ENCODE measurements at places on chromosomes 6 and 20.

DNA sequence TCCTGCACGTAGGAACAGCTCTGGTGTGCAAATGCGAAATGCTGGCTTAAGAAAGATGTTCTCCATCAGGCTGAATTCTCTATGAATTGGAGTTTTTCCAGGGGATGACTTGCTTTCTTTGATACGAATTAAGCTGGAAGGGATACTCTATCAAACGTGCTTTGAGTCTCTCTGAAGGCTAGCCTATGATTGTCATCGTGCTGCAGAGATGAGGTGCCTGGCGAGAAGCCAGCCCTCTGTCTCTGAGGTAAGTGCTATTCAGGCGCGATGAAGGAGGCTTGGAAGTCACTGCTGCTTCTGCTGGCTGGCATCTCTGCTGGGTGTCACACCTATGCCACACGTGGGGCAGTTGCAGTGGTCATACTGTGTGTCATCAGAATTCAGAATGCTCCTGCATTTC lies 223.7 kb downstream of the TAF4 start:
- H3K4me3 ChIP-seq = no peak overlapping the region
- no peaks in the 10 kb centered on the region for H3K36me3 ChIP-seq
- no peak overlapping the region for H3K27ac ChIP-seq
- no peaks in the 10 kb centered on the region for H3K27me3 ChIP-seq
- DNase-seq = no peak

DNA sequence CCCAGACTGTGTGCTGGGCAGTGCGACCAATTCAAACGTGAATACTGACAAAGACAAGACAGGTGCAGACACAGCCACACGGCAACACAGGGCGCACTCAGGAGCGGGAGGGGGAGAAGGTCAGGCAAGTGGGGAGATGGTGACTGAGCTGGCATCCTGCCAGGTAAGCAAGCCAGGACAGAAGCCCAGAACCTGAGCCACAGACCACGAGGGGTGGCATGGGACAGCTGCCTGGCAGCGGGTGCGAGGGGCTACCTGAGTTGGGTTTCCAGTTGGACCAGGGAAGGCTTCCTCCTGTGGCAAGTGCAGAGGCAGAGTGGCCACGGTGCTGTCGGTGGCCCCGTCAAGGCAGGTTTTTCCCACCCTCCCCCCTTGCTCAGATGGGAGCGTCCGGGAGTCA lies 215.2 kb upstream of the ARID1B start:
- no peaks in the 10 kb centered on the region for H3K36me3 ChIP-seq
- peaks cover 29% of the 10 kb centered on the region for H3K4me1 ChIP-seq
- H3K27me3 ChIP-seq = no peaks in the 10 kb centered on the region
- no peak for DNase-seq
- H3K4me3 ChIP-seq = no peak overlapping the region
- no peak overlapping the region for H3K27ac ChIP-seq

- H3K27ac ChIP-seq = no peak overlapping the region
- no peak overlapping the region for H3K4me3 ChIP-seq
- peaks cover 6% of the 10 kb centered on the region for H3K4me1 ChIP-seq
- peak; percentile 43 for DNase-seq
- H3K36me3 ChIP-seq = peaks cover 4% of the 10 kb centered on the region
Observed at GRCh38 chr6:156260815-156261214, 516.4 kb upstream of the ARID1B start.

DNA sequence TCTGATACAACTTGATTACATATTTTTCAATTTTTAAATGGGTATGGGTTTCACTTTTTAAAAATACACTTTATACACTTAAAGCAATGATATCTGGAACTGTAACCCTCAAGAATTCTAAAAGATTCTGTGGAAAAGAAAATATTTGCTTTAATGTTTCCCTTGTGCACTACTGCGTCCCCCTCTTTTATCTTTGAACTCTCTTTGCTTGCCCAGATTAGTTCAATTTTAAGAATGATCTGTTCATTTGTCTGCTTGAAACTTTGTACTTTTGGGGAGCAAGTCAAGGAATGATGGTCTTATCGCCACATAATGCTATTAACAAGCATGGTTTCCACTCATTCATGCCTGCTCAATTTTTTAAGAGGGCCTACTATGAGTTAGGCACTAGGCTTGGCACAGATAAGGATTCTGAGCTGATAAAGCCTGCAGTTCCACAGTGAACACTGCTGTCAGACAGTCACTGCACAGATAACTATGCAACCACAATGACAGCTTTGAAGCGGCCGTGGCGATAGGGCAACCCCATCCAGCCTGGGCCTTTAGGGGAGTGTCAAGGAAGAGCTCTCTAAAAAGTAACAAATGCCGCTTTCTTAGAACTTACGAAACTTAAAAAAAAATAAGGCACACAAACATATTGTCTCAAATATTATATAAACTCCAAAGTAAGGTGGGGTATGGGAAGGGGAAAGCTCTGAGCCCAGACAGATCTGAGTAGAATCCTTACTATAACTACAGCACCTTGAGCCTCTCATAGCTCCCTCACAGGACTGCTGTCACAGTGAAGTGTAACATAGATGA lies 29.7 kb downstream of the FYN start:
- peak overlapping the region; percentile 29 for H3K27ac ChIP-seq
- DNase-seq = peak; percentile 43
- H3K36me3 ChIP-seq = no peaks in the 10 kb centered on the region
- H3K4me1 ChIP-seq = peaks cover 75% of the 10 kb centered on the region
- H3K4me3 ChIP-seq = no peak overlapping the region

- H3K4me1 ChIP-seq = peaks cover 15% of the 10 kb centered on the region
- DNase-seq = no peak
- peaks cover 5% of the 10 kb centered on the region for H3K27me3 ChIP-seq
- no peak overlapping the region for H3K4me3 ChIP-seq
Observed at GRCh38 chr20:32035426-32035779, 16.6 kb upstream of the HCK start.

- H3K27me3 ChIP-seq = no peaks in the 10 kb centered on the region
- no peaks in the 10 kb centered on the region for H3K4me1 ChIP-seq
- H3K36me3 ChIP-seq = no peaks in the 10 kb centered on the region
- DNase-seq = no peak
- no peak overlapping the region for H3K27ac ChIP-seq
- H3K4me3 ChIP-seq = no peak overlapping the region
Observed at GRCh38 chr6:10081075-10081474, 333.8 kb downstream of the TFAP2A start.

DNA sequence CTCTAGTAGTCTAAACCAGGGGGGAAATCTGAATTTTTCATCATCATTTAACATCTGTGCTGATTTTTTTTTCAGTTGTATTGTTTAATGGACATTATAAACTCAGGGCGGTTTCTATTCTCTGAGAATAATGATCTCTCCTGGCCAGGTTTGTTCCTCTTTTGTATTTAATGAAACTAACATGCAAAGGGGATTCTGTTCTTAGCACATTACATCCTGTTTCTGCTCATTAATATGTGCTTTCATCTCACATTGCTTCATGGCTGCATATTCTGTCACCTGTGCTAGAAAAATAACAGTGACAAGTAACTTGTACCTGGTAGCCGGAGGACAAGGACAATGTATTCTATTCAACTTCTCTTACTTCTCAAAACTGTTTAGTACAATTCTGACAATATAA lies 806 bp downstream of the HLA-DOB start:
- no peaks in the 10 kb centered on the region for H3K27me3 ChIP-seq
- H3K27ac ChIP-seq = no peak overlapping the region
- peaks cover 3% of the 10 kb centered on the region for H3K4me1 ChIP-seq
- DNase-seq = peak; percentile 66

DNA sequence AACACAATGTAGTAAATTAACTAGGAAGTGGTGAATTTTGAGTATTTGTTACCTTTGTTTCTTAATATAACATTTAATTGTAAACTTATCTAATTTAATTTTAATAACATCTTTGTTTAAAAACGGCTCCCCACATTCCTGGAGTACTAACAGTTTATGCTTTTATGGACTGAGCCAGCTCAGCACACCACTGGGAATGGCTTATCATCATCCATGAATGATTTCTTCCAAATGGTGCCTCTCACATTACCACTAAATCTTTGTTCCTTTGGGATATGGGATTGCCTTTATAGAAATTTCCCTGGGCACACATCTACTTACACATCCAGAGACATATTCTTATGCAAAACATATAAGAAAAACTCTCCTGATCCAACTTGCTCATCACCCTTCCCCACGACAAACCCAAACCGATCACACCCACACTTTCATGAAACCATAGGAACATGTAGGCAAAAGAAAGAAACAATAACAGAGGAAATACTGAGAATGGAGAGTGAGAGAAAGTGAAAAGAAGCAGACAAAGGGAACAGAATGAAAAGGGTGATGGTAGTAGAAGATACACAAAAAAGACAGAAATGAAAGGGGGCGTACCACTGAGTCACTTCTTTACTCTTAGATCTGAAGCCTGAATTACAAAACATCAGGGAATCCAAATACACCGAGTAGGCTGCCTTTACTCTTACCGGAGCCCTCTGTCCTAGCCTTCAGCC lies 58.5 kb upstream of the KCNK16 start:
- H3K4me3 ChIP-seq = no peak overlapping the region
- H3K27me3 ChIP-seq = no peaks in the 10 kb centered on the region
- H3K27ac ChIP-seq = no peak overlapping the region
- H3K4me1 ChIP-seq = no peaks in the 10 kb centered on the region

- no peaks in the 10 kb centered on the region for H3K36me3 ChIP-seq
- no peaks in the 10 kb centered on the region for H3K27me3 ChIP-seq
- no peak for DNase-seq
- H3K27ac ChIP-seq = no peak overlapping the region
- no peak overlapping the region for H3K4me3 ChIP-seq
- H3K4me1 ChIP-seq = no peaks in the 10 kb centered on the region
Observed at GRCh38 chr6:148831531-148831930, 84.7 kb downstream of the UST start.

DNA sequence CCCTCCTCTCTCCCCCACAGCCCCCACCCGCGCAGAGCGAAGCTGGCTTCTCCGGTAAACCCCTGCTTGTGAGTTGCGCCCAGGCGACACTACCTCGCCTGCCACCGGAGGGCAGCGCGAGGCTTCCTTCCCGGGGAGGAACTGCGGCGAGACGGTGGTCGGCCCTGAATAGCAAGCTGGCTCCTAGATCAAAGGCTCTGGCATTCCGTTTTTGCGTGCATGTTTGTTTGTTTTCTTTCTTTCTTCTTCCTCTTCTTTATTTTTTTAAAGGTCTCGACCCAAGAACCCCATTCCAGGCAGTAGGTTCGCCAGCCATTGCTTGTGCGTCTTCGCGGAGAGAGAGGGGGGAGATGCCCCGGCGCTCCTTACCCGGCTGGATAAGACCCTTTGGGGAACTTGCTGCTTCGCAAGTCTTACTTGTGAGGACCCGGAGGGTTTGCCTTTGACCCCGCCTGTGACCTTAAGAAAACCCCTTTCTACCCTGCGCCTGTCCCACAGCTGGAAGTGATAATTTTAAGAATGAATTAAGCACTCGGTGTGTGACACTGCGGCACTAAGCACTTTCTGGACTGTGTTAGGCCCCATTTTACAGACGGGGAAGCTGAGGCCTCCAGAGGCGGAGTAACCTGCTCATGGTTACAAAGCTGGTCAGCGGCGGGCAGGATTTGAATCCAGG lies 92.7 kb upstream of the SIRPA start:
- H3K36me3 ChIP-seq = no peaks in the 10 kb centered on the region
- H3K27me3 ChIP-seq = no peaks in the 10 kb centered on the region

DNA sequence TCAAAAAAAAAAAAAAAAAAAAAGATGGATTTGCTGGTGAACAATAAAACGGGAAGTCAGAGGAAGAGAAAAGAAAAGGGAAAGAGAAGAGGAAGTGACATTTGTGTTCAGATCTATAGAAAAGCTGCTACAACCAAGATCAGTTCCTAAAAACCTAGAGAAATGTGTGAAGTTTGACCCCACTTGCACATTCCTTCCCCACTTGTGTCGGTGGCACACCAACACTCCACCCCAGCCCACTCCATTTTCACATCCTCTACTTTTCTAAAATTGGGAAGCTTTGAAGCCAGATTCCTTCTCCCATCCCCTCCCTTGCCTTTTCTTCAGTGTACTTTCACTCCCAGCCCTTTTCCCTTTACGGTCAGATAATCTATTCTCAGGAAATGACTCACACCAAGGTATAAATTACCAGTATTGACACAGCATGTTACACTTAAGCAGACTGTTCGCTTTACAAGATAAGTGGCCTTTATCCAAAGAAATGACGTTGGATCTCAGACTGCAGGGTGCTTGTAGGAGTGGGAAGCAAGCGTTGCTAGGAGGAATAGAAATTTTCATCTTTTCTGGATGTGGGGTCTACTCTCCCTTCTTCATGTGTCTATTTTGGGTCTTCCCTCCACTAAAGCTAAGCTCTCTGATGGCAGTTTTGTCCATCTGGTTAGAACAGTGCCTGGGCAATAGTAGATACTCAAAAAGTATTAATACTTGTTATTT lies 92.5 kb upstream of the ADGRF1 start:
- no peaks in the 10 kb centered on the region for H3K36me3 ChIP-seq
- peak; percentile 53 for DNase-seq
- peak overlapping the region; percentile 10 for H3K4me3 ChIP-seq
- no peaks in the 10 kb centered on the region for H3K27me3 ChIP-seq

- H3K4me3 ChIP-seq = no peak overlapping the region
- no peaks in the 10 kb centered on the region for H3K36me3 ChIP-seq
- H3K27me3 ChIP-seq = peaks cover 17% of the 10 kb centered on the region
- H3K4me1 ChIP-seq = no peaks in the 10 kb centered on the region
- no peak overlapping the region for H3K27ac ChIP-seq
- DNase-seq = no peak
Observed at GRCh38 chr20:58599966-58600365, 51.1 kb upstream of the STX16 start.

DNA sequence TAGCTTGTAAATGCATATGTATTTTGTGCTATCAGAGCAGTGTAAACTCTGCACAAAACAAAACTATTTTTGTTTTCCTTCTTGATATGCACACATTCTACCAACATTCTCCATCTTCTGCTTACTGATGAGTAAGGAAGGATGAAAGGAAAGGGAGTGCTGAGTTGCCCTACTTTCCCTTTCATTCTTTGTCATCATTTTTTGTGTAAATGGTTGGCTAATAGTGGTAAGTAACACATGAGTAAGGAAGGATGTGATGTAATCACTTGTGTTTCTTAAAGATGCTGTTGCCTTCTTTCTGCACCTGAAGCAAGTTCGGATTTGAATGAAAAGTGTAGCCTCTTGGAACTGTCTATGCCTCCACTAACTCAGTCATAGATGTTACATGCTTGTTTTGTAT lies 4.6 kb upstream of the REV3L start:
- H3K4me3 ChIP-seq = no peak overlapping the region
- DNase-seq = peak; percentile 66
- H3K27ac ChIP-seq = no peak overlapping the region
- H3K36me3 ChIP-seq = no peaks in the 10 kb centered on the region

- no peaks in the 10 kb centered on the region for H3K36me3 ChIP-seq
- no peaks in the 10 kb centered on the region for H3K27me3 ChIP-seq
- DNase-seq = no peak
- no peak overlapping the region for H3K4me3 ChIP-seq
- no peak overlapping the region for H3K27ac ChIP-seq
Observed at GRCh38 chr6:81937296-81937937, 184.9 kb upstream of the TENT5A start.

GRCh38 chr20:59751075-59751711 lies 146.9 kb downstream of the PHACTR3 start:
- H3K36me3 ChIP-seq = no peaks in the 10 kb centered on the region
- H3K4me3 ChIP-seq = no peak overlapping the region
- H3K4me1 ChIP-seq = peaks cover 10% of the 10 kb centered on the region

GRCh38 chr6:75204217-75204958 lies 1.5 kb downstream of the COL12A1 start:
- H3K27me3 ChIP-seq = peaks cover 89% of the 10 kb centered on the region
- peak overlapping the region; percentile 56 for H3K4me3 ChIP-seq
- H3K27ac ChIP-seq = no peak overlapping the region
- H3K36me3 ChIP-seq = no peaks in the 10 kb centered on the region

Measured in common myeloid progenitor, CD34-positive (primary cell).